ENCODE measurements at places on chromosomes 1 and 21.

- DNase-seq: no peak
Measured at GRCh38 chr1:229027622-229028182, 243.2 kb upstream of the RAB4A start.

GRCh38 chr1:62327360-62328055 lies 8.3 kb upstream of the KANK4 start:
- DNase-seq: no peak

GRCh38 chr1:32939655-32940371 lies 24.8 kb downstream of the RNF19B start:
- no peak for DNase-seq

- DNase-seq: no peak
Measured at GRCh38 chr1:201310986-201311355, 27.7 kb downstream of the PKP1 start.

- DNase-seq: no peak
Measured at GRCh38 chr1:166080967-166081870, 85.6 kb downstream of the FAM78B start.

- no peak for DNase-seq
Measured at GRCh38 chr1:224696891-224697765, 81.0 kb downstream of the CNIH3 start.

DNA sequence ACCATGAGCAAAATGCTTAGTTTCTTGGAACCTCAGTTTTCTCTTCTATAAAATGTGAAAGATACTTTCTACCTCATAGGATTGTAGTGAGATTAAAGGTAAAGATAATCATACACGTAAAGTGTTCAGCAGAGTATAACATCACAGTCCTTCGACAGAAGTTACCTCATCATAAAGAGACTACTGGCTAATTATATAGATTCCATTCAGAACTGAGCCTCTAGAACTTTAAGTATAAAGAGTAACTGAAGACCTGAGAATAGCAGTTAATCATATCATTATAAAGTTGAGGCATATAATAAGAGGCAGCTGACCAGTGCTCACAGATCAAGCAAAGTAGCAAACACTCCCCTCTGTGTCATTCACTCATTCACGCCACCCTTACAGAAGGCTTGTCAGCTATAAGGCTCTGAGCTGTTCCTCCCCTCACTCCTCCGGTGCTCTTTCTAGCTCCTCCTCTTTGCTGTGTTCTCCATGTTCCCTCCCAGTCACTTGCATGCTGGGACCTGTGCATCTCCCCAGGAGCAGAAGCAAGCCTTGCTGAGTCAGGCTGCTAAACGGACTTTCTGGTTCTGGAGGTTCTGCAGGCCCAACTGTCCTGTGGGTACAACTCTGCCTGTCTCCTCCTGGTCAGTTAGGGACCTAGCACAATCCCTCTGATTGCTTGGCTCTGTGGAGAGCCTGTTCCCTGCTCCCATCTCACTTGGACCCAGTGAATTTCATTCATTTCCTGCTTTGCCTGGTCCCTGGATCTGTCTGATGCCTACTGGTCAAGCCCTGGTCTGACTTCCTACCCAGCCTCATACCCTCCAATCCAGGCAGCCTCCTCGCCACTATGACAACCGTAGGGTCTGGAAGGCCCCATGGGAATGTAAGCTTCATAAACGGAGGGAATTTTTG lies 28.3 kb upstream of the LY9 start:
- no peak for DNase-seq

- no peak for DNase-seq
Measured at GRCh38 chr1:54238353-54239034, 38.5 kb downstream of the MRPL37 start.

- DNase-seq: no peak
Measured at GRCh38 chr1:96820671-96821070, 99.1 kb downstream of the PTBP2 start.

DNA sequence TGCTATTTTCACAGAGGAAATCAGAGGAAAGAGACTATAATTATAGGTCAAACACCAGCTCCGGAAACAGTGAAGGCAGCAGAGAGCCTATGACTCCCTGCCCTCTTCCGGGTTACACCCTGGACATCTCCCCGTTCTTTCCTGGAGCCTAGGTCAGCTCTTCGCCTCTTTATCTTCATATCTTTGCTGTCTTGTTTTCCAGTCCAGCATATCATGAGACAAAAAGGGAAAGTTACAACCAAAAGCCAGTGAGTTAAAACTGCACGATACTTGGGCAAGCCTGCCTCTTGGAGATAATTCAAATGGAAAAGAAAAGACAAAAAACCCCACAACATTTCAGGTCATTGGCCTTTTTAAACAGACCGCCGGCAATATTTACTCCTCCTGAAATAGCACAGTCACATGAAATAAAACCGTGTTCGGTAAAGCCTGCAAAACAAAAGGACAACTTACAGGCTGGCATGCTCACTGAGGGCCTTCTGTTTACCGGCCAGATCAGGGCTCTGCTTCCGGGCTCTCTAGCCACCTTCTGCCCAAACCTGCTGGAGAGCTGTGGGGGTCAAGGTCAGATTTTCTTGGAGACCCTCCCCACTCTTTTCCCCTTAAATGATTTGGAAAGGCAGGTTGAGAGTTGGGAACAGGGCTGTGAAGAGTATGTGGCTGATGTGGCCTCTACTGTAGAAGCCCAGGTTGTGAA lies 42.8 kb upstream of the PPP2R5A start:
- no peak for DNase-seq

DNA sequence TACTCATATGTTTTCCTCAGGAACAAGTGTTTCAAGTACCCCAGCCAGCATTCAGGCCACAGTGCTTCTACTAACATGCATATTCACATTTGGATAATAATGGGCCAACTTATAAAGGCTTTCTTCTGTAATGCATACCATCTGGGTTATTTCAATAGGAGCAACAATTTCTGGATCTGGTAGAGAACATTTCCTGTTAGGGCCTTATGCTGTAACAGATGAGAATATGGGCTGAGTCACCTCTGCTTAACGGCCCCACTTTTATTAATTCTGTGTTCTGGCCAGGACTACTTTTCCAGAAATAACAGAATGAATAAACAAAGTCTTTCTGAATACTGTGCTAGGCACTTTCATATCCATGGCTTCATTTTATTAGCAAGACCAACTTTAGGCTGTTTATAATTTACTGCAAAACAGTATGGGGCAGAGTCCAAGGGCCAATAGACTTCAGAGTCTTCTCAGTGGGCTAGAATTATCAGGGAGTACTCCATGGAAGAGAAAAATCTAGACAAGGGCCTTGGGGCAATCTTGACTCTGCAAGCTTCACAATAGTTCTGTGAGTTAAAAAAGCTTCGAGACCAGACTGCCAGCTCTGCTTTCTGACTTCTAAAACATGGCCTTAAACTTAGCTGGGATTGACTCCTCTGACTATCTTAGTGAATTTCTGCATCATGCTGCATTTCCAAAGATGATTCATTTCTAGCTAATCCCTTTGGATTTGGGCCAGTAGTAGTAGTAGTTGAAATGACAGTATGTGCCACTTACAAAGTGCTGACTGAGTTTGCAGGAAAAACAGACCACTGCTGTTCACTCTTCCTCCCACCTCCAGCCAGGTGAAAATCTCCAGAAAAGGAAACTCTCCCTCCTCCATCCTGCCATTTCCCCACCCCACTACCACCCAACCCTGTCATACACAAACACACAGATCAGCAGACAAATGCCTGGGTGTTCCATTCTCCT lies 8.2 kb upstream of the SSX2IP start:
- no peak for DNase-seq

DNA sequence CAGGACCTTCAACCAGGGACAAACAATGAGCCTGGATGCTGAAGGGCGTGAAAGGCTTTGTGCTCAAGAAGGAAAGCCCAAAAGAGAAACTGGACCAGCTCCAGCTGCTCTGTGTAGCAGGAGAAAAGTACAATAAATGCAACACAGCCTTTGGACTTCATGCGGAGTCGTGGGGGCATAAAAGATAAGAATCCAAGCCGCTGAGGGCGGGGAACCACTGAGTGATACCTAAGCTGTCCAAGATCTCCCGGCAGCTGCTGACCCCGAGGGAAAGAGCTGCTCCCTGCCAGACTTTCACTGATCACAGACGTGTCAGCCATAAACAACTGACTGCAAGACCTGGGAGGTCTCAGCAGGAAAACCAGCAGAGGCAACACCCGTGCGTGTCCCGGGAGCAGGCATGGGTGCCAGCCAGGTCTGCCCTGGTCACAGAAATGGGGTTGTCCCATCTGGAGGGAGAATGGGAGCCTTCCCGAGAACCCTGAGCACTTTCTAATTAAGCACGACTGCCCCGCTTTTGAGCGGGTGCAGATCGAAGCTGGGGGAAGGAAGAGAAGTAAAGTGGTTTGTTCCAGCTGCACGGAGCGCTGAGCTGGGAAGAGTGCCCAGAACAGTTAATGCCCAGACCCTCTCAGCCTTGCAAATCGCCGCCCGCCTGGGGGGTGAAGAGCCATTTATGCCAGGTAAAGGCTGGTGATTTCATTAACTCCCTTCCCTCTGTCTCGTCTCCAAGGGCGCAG lies 68.3 kb upstream of the TARDBP start:
- no peak for DNase-seq

DNA sequence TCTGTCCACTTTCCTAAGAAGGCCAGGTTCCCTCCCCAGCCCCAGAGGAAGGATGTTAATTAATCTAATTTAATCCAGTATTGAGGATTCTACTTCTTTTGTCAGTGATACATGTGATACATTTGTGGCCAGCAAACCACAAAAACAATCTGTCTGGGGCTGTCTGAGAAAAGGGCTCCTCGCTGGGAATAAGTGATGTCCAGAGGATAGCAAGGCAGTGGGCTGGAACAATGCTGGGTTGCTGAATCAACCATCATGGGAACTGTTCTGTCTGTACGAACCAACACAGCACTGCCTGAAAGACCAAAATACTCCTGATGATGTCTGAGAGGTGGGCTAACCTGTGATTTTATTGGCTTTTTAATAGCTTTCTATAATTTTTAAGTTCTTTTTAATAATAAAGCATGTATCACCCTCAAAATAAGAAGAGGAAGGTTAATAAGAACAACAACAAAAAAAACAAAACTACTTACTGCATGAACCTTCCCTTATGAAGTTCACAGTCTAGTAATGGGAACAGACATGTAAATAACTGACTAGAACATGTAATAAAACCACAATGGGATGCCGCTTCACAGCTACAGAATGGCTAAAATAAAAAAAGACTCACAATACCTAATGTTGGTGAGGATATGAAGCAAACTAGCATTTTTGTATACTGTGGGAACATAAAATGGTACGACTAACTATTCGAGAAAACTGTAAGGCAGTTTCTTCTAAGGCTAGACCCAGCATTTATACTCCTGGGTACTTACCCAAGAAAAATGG lies 11.4 kb upstream of the ADAR start:
- no peak for DNase-seq

GRCh38 chr1:156676114-156676819 lies 940 bp downstream of the NES start:
- no peak for DNase-seq

- no peak for DNase-seq
Measured at GRCh38 chr1:42043182-42043581, 110.0 kb upstream of the GUCA2B start.

DNA sequence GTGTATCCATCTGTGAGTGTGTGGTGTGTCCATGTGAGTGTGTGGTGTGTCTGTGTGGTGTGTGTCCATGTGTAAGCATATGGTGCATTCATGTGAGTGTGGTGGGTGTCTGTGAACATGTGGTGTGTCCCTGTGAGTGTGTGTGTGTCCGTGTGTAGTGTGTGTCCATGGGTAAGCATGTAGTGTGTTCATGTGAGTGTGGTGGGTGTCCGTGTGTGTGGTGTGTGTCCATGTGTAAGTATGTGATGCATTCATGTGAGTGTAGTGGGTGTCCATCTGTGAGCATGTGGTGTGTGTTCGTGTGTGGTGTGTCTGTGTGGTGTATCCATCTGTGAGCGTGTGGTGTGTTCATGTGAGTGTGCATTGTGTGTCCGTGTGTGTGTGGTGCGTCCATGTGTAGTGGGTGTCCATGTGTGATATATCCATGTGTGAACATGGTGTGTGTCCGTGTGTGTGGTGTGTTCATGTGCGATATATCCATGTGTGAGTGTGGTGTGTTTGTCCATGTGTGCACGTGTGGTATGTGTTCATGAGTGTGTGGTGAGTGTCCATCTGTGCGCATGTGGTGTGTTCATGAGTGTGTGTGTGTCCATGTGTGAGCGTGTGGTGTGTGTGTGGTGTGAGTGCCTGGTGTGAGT lies 12.3 kb downstream of the SLC19A1 start:
- no peak for DNase-seq

DNA sequence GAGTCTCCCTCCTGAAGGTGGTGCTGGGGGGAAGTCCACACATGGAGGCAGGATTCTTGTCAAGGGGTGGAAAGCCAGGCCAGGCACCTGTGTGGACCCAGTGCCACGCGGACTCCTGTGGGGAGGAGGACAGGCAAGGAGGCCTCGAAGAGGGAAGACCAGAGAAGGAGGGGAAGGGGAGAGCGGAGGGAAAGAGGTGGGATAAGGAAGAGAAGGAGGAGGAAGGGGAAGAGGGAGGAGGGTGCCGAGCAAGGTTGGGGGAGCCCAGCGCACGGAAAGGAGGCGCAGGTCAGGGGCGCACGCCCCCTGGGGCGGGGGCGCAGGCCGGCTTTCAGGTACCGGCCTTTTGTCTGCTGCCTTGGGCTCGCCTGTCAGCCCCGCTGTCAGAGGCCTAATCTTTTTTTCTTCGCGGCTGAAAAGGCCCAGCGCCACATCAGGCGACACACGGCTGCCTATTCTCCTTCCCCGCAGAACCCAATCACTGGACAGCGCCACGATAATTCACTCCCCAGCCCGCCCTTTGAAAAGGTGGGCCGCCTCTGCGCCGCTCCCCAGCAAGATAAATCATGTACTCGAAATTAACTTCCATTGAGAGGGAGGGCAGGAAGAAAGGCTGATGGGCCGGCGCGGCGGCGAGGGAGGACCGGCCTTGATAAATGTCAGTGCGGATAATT lies 42.5 kb downstream of the PRDM16 start:
- DNase-seq: no peak

All from iPS DF 6.9 (cell line).